ENCODE measurements at places on chromosomes 2 and 18. TPM values are rescaled to one million over a fixed set of nuclear protein-coding genes. Genes with fewer than 3 reads are reported as not detected.

The LOXHD1 gene
- total RNA-seq: not detected

The BMP10 gene
- total RNA-seq: not detected

The UGT1A8 gene
- 0.14 TPM for total RNA-seq

The SERPINB7 gene
- 116 TPM for total RNA-seq

The RALB gene
- total RNA-seq: 53.3 TPM

The CHN1 gene
- 1.3 TPM for total RNA-seq

The IL36G gene
- total RNA-seq: 2.6 TPM

The TNFRSF11A gene
- total RNA-seq: 0.34 TPM

The DSEL gene
- total RNA-seq: 3.5 TPM

The CDC42EP3 gene
- 53.9 TPM for total RNA-seq

The SH2D6 gene
- 0.28 TPM for total RNA-seq

The DYNAP gene
- total RNA-seq: not detected

Data from nasal cavity respiratory epithelium epithelial cell of viscerocranial mucosa (primary cell).